ENCODE measurements at places on chromosomes 1 and 21.

GRCh38 chr1:108045460-108045859 lies 80.5 kb upstream of the VAV3 start:
- DNase-seq, result no peak

DNA sequence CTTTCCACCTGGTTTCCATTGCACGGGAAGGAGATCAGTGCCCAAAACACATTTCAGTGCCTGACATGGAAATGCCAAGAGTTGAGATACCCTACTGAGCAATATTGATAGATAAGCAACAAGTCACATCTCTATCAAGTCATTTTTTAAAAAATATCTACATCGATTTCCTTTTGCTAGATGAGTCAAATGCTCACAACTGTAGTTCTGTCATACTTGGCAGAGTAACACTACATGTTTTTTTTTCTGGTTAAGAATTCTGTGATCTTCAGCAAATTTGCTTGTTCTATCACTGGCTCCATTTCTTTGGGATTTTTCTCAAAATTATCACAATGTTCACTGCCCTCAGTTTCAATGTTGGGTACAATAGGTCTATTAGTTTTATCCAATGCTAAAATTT lies 145.4 kb downstream of the ZC3H11B start:
- no peak for DNase-seq

DNA sequence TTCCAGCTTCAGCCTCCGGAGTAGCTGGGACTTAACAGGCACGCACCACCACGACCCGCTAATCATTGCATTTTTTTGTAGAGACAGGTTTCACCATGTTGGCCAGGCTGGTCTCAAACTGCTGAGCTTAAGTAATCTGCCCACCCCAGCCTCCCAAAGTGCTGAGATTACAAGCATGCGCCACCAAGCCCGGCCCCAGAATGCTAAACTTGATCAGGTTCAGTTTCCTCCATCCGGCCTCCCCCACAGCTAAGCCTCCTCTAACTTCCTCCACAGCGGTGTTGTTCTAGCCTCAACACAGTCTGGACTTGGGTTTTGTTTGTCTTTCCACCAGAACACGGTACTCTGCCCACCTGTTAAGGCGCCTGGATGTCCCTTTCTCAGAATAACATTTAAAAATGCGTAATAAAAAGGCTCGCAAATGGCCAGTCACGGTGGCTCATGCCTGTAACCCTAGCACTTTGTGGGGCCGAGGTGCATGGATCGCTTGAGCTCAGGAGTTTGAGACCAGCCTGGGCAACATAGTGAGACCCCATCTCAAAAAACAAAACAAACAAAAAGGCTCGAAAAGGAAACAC lies 2.4 kb downstream of the PARP1 start:
- DNase-seq, result peak; percentile 16

DNA sequence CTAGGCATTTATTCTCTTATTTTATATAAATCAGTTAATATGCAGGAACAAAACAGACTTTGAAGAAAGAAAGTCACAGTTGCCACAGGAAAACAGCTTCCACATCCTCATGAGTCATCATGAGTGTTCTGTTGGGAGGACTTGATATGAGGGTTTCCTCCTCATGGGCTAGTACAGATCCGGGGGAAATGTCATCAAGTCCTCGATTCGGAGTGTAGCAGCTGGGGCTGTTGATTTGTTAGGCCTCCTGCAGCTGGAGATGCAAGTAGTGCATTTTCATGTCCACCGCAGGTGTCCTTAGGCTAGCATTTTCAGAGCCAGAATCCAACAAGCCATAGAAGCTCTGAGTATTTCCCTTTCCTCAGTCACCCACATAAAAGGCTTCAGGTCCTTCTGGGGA lies 36.7 kb downstream of the ADAM30 start:
- DNase-seq, result no peak

DNA sequence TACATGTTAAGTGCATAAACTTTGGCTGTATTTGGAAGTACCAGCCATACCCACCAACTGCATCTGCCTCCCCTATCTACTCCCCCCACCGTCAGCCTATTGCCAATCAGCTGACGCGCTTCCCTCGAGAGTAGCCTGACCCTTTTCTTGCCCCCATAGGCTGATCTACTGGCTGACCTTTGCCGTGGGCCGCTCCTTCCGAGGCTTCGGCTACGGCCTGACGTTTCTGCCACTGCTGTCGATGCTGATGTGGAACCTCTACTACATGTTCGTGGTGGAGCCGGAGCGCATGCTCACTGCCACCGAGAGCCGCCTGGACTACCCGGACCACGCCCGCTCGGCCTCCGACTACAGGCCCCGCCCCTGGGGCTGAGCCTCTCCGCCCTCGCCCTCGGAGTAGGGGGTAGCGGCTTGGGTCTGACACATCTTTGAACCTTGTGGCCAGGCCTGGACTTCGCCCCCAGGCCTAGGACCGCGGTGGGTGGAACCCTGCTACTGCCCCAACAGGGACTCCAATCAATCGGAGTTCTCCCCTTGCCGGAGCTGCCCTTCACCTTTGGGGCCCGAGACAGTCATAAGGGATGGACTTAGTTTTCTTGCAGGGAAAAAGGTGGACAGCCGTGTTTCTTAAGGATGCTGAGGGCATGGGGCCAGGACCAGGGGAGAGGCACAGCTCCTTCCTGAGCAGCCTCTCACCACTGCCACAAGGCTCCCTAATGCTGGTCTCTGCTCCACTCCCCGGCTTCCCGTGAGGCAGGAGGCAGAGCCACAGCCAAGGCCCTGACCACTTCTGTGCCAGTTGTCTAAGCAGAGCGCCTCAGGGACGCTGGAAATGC lies 4.0 kb downstream of the GLMP start:
- peak; percentile 64 for DNase-seq

GRCh38 chr1:150076066-150076465 lies 8.5 kb downstream of the VPS45 start:
- no peak for DNase-seq

GRCh38 chr1:7469255-7469938 lies 301.7 kb upstream of the VAMP3 start:
- DNase-seq, result no peak
